ENCODE measurements at places on chromosomes 2 and 18.

GRCh38 chr2:29819570-29819969 lies 101.8 kb downstream of the ALK start:
- no peak for DNase-seq

GRCh38 chr2:848099-848498 lies 102.5 kb upstream of the SNTG2 start:
- no peak for DNase-seq

GRCh38 chr18:3269241-3269913 lies 7.4 kb downstream of the MYL12B start:
- DNase-seq = no peak

- no peak for DNase-seq
These were observed 407.0 kb upstream of the KCNJ3 start for GRCh38 chr2:154291511-154291910.
